ENCODE measurements at places on chromosomes 13 and 19. TPM values are rescaled to one million over a fixed set of nuclear protein-coding genes. Genes with fewer than 3 reads are reported as not detected.

- no peak overlapping the region for H3K4me3 ChIP-seq
- H3K27ac ChIP-seq: no peak overlapping the region
Measured at GRCh38 chr19:33312065-33312464, 9.7 kb upstream of the CEBPA start.

DNA sequence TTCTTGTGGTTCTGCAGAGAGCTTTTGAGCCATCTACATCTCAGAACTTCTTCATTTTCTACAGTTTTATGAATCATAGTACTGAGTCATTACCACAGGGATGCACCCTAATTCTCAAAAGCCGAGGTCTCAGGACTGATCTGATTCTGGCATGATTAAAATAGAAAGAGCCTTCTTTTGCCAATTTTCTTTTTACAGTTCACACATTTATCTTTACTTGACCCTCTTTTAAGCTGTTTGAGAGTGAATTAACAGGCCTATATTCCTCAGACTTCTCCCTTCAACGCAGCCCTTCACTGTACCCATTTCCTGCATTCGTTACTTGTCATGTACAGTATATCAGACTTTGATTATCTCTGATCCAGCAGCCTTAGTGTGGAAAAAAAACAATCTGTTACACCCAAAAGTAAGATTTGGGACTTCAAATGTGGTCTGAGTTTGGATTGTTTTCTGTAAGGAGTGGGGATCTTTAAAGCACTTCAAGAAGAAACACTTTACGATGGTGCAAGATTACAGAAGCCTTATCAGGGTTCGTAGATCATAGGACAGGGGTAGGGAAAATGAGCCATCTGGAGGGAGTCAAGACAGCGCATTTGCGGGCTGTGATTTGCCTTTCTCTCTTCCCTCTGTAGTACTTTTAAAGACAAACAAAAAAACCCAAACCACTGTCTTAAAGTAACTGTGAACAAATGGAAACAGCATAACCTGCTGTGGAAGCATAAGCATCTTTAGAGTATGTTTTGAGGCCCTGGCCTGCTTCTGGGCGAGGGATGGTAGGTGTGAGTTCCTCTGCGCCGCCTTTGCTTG is 15.3 kb upstream of the GPR183 start:
- H3K4me3 ChIP-seq: no peak overlapping the region
- no peak for DNase-seq
- H3K36me3 ChIP-seq: peaks cover 8% of the 10 kb centered on the region
- H3K27me3 ChIP-seq: no peaks in the 10 kb centered on the region
- no peaks in the 10 kb centered on the region for H3K4me1 ChIP-seq
- peak overlapping the region; percentile 31 for H3K27ac ChIP-seq

DNA sequence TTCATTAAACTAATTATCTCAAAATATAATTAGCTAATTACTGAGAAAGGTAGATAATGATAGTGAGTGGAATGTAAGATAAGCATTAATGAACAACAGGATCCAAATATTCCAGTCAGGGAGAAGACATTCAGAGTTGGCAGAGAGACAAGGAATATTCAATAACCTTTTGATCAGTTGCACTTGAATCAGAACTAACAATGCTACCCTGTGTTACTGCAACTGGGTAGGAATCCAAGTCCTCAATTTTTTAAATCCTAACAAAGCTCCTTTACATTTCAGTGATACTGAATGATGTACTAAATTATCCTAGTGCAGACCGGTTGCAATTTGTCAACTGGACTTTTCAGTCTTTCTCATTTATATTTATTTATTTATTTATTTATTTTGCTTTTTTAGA is 107.1 kb upstream of the MIR17HG start:
- H3K27me3 ChIP-seq: no peaks in the 10 kb centered on the region
- H3K36me3 ChIP-seq: no peaks in the 10 kb centered on the region
- no peak for DNase-seq
- H3K4me1 ChIP-seq: no peaks in the 10 kb centered on the region

DNA sequence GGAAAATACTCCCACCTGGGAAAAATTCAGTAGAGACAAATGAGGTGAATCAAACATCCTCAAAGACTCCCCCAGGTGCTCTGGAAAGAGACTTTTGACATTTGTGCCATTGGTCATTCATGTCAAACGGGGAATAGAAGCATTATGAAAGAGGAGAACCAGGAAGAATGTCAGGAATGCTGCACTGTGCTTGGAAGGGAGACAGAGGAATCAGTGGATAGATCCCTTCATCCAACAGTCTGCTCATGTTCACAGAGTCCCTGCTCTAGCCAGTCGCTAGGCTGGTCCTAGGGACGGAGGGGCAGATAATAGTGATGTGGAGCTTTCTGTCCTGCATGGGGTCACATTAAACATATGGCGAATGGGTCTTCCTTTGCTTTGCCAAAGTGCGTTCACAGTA is 384.4 kb downstream of the FGF9 start:
- no peak overlapping the region for H3K4me3 ChIP-seq
- DNase-seq: no peak
- no peaks in the 10 kb centered on the region for H3K4me1 ChIP-seq
- H3K27ac ChIP-seq: no peak overlapping the region

DNA sequence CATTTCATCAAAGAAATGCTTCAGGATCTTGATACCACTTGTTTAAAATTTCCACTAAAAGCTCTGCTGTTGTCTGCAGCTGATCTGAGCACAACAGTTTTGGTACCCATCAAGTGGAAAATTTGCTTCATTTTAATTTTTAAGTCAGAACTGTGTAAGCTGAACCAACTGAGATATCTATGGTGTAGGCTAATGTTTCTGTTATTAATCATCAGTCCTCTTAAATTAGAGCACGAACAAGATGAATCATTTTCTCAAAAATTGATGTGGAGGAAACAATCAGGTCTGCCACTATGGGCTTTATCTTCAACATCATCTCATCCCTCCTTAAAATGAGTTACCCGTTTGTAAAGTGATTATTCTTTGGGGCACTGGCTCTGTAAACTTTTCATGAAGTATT is 221.5 kb upstream of the NBEA start:
- H3K4me3 ChIP-seq: no peak overlapping the region
- DNase-seq: no peak
- H3K27ac ChIP-seq: no peak overlapping the region
- H3K4me1 ChIP-seq: no peaks in the 10 kb centered on the region

- H3K4me3 ChIP-seq: no peak overlapping the region
- no peak for DNase-seq
- H3K27me3 ChIP-seq: no peaks in the 10 kb centered on the region
- H3K36me3 ChIP-seq: no peaks in the 10 kb centered on the region
- H3K27ac ChIP-seq: no peak overlapping the region
- H3K4me1 ChIP-seq: no peaks in the 10 kb centered on the region
Measured at GRCh38 chr13:67296511-67296910, 66.4 kb upstream of the PCDH9 start.

DNA sequence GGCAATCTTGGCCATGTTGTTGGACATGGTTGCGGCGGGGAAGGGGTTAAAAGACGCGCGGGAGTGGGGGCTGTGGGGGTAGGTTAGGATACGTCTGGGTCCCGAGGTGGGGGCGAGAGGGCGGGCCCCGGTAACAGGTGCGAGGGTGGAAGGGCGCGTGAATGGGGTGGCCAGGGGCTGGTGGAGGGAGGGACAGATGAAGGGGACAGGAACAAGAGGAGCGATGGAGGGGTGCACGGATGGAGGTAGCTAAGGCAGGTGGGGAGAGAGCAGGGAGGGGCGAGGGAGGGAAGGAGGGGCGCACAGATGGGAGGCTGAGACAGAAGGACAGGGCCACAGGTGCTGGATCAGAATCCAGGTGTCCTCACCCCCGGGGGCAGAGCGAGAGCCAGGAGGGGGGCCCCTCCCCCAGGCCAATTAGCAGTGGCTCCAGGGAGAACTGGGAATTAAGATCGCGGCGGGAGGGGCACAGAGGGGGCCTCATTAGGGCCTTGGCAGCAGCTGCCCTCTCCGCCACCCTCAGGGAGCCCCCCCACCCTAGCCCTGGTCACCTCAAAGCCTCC is 1.3 kb downstream of the GNG8 start:
- H3K4me3 ChIP-seq: peak overlapping the region; percentile 48
- no peak overlapping the region for H3K27ac ChIP-seq
- DNase-seq: no peak
- H3K4me1 ChIP-seq: no peaks in the 10 kb centered on the region
- H3K36me3 ChIP-seq: no peaks in the 10 kb centered on the region

DNA sequence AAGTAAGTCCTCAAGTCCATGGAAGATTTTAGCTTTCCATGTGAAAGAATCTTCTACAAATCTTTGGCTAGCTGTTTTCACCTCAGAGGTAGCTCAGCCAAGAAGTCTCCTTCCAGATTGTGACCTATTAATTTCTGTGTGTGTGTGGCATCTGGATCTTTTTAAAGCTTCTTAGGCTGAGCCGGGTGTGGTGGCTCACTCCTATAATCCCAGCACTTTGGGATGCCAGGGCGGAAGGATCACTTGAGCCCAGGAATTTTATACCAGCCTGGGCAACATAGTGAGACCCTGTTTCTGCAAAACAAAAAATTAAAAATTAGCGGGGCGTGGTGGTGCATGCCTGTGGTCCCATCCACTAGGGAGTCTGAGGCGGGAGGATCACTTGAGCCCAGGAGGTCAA is 13.4 kb upstream of the SLC44A2 start:
- no peak overlapping the region for H3K4me3 ChIP-seq
- no peaks in the 10 kb centered on the region for H3K27me3 ChIP-seq
- no peaks in the 10 kb centered on the region for H3K36me3 ChIP-seq
- no peaks in the 10 kb centered on the region for H3K4me1 ChIP-seq

DNA sequence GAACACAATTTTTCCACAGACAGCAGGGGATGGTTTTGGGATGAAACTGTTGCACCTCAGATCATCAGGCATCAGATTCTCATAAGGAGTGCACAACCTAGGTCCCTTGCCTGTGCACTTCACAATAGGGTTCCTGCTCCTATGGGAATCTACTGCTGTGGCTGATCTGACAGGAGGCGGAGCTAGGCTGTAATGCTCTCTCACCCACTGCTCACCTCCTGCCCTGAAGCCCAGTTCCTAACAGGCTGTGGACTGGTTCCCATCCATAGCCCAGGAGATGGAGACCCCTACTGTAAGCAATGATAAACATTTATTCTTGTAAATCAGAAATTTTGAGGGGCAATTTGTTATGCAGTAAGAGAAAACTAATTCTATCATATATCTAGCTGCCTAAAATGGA is 1234.7 kb downstream of the SLITRK1 start:
- H3K36me3 ChIP-seq: no peaks in the 10 kb centered on the region
- no peak overlapping the region for H3K4me3 ChIP-seq
- no peaks in the 10 kb centered on the region for H3K4me1 ChIP-seq
- no peak for DNase-seq

GRCh38 chr13:43961909-43962308 is 82.2 kb downstream of the LACC1 start:
- H3K27me3 ChIP-seq: no peaks in the 10 kb centered on the region
- H3K4me3 ChIP-seq: no peak overlapping the region
- H3K27ac ChIP-seq: no peak overlapping the region
- H3K4me1 ChIP-seq: no peaks in the 10 kb centered on the region

GRCh38 chr19:42534391-42534790 is 6.1 kb upstream of the CEACAM1 start:
- no peaks in the 10 kb centered on the region for H3K4me1 ChIP-seq
- H3K27me3 ChIP-seq: no peaks in the 10 kb centered on the region
- H3K4me3 ChIP-seq: no peak overlapping the region
- no peaks in the 10 kb centered on the region for H3K36me3 ChIP-seq
- H3K27ac ChIP-seq: no peak overlapping the region

GRCh38 chr19:39745643-39746042 is 7.8 kb upstream of the CLC start:
- H3K4me3 ChIP-seq: no peak overlapping the region
- no peak overlapping the region for H3K27ac ChIP-seq
- H3K4me1 ChIP-seq: no peaks in the 10 kb centered on the region
- no peaks in the 10 kb centered on the region for H3K36me3 ChIP-seq
- DNase-seq: no peak
- H3K27me3 ChIP-seq: no peaks in the 10 kb centered on the region

GRCh38 chr19:14405758-14406644 is 13.1 kb downstream of the DDX39A start:
- H3K36me3 ChIP-seq: peaks cover 75% of the 10 kb centered on the region
- peak overlapping the region; percentile 36 for H3K4me3 ChIP-seq
- H3K4me1 ChIP-seq: peaks cover 8% of the 10 kb centered on the region
- peak; percentile 86 for DNase-seq

ZNF724 gene
- 1.4 TPM for total RNA-seq

TUBA3C gene
- not detected for total RNA-seq

PODNL1 gene
- total RNA-seq: 1.1 TPM

NTN5 gene
- total RNA-seq: 0.16 TPM

HIF3A gene
- total RNA-seq: 123 TPM

NAPSA gene
- 0.31 TPM for total RNA-seq

HCN2 gene
- 11.1 TPM for total RNA-seq

MAST1 gene
- not detected for total RNA-seq

KLF16 gene
- total RNA-seq: 5.6 TPM

AMER2 gene
- not detected for total RNA-seq
